ENCODE measurements at places on chromosomes 4 and X. TPM values are rescaled to one million over a fixed set of nuclear protein-coding genes. Genes with fewer than 3 reads are reported as not detected.

Gene ZAR1
- not detected for total RNA-seq

Gene CCSER1
- total RNA-seq = 3.0 TPM

Gene PFKFB1
- total RNA-seq = 0.49 TPM

Gene TMEM156
- not detected for total RNA-seq

Gene XAGE1A
- not detected for total RNA-seq

Gene MGAT4D
- total RNA-seq = 0.13 TPM

Gene ENAM
- total RNA-seq = 0.18 TPM

Gene SERPINA7
- total RNA-seq = not detected

DNA sequence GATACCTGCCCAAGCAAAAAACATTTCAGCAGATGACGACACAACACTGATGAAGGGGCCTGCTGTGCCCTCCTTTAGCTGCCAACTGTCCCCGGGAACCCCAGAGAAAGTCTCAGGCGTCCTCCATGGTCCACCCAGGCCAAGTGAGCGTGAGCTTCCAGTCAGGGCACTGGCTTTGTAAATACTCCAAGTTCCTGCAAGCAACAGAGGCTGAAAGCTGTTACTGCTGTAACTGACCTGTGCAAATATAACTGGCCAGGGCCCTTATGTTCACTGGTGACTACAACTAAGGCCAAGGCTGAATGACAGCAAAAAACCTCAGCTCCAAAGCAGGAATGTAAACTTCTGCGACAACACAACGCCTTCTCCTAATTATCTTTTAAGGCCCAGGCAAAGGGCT, 8.2 kb downstream of the WDR1 start:
- peaks cover 73% of the 10 kb centered on the region for H3K36me3 ChIP-seq
- H3K27me3 ChIP-seq = peaks cover 27% of the 10 kb centered on the region
- no peak overlapping the region for H3K27ac ChIP-seq
- H3K4me1 ChIP-seq = peaks cover 63% of the 10 kb centered on the region
- peak overlapping the region; percentile 31 for H3K4me3 ChIP-seq

DNA sequence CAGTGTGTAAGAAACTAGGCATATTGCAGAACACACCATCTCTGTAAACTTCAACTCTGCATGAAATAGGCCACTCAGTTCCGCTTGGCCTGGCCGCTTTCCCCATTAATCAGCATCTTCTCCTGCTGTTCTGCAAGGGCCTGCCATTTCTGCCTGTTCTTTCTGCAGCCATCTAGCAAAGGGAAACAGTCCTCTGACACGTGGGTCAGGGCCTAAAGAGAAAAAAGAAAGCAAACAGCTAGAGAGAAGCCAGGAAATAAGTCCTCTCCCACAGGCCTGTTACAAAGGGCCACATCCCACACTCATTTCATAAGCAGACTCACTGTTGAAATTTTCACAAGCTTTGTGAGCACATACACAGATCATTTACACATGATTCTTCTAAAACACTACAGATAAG, 130.1 kb downstream of the PDE5A start:
- H3K27me3 ChIP-seq = no peaks in the 10 kb centered on the region
- no peaks in the 10 kb centered on the region for H3K36me3 ChIP-seq
- peak overlapping the region; percentile 85 for H3K27ac ChIP-seq
- no peak overlapping the region for H3K4me3 ChIP-seq
- no peaks in the 10 kb centered on the region for H3K4me1 ChIP-seq
- no peak for DNase-seq

DNA sequence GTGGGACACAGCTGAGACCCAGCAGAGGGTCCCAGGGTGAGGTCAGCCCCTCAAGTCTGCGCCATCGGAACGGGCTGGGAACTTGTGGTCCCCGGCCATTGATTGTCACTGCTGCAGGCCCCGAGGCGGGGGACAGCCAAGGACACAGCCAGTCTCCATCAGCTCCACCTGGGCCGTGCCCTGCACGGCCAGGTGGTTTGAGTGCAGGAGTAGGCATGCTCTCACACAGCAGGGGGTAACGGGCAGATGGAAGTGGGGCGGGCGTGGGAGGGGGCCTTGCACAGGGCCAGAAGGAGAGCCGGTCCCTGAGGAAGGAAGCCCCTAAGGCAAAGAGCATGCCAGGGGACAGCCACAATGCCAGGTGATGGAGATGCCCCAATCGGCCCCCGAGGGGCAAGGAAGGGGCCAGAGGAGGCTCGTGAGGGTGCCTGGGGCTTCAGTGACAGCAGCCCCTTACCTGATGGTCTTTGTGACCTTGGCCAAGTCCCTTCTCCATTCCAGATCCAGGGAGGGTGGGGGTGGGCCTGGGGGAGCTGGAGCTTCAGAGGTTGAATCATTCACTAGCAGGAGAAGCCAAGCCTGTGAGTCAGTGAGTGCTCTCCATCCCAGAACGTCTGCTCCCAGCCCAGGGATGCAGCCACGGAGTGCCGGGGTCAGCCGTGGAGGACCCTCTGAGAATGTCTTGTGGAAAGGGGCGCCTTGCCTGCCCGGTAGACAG, 2.3 kb downstream of the ATP2B3 start:
- DNase-seq = no peak
- peaks cover 6% of the 10 kb centered on the region for H3K36me3 ChIP-seq
- H3K27me3 ChIP-seq = peaks cover 20% of the 10 kb centered on the region
- H3K4me1 ChIP-seq = peaks cover 8% of the 10 kb centered on the region
- no peak overlapping the region for H3K27ac ChIP-seq

- H3K4me3 ChIP-seq = no peak overlapping the region
- no peaks in the 10 kb centered on the region for H3K36me3 ChIP-seq
- no peaks in the 10 kb centered on the region for H3K4me1 ChIP-seq
- no peak for DNase-seq
- H3K27ac ChIP-seq = no peak overlapping the region
These were observed 1977.2 kb downstream of the PCDH7 start for GRCh38 chr4:32697281-32697814.

DNA sequence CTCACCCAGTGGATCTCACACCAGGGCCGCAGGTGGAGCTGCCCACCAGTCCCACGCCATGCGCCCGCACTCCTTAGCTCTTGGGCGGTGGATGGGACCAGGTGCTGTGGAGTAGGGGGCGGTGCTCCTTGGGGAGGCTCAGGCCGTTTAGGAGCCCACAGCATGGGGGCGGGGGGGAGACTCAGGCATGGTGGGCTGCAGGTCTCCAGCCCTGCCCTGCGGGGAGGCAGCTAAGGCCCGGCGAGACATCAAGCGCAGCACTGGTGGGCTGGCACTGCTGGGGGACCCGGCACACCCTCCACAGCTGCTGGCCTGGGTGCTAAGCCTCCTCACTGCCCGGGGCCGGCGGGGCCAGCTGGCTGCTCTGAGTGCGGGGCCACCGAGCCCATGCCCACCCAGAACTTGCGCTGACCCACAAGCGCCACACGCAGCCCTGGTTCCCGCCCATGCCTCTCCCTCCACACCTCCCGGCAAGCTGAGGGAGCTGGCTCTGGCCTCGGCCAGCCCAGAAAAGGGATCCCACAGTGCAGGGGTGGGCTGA, 312.9 kb upstream of the GIMD1 start:
- no peak overlapping the region for H3K27ac ChIP-seq
- H3K4me3 ChIP-seq = no peak overlapping the region
- no peaks in the 10 kb centered on the region for H3K36me3 ChIP-seq
- peaks cover 25% of the 10 kb centered on the region for H3K4me1 ChIP-seq
- H3K27me3 ChIP-seq = peaks cover 3% of the 10 kb centered on the region

DNA sequence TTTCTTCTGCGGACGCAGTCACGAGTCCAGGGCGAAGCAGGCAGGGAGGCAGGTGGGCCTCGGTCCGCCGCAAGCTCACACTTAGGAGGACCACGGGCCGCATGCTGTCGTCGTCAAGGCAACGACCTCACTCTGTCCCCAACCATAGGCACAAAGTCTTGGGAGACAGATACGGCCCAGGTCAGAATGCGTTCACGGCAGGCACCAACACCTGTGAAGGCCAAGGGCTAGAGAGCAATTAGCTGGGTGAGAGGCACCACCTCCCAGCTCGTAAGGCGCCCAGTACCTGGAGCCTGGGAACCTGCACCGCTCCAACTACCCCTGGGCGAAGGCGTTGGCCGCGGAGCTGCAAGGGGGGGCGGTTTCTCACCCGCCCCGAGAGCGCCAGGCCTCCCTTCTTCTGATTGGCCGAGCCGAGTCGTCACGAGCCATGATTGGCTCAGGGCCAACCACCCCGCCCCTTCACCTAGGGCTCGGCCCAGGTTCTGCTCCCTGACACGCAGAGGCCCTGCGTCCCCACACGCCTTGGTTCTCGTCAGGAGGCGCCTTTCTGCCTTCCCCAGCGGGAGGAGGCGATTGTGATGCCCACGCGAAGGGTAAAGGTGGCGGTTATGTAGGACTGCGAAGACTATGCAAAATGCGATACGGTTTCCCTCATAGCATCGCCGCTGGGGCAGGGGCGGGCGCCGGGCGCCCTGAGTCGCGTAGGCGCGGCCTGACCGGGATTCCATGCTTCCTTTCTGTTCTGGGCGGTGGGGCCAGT, at the start of gene CDKL2:
Gene CDKL2, minus strand, starts transcription at position 355 of the 763 bp plus-strand sequence. CDS start 4,540 bp downstream, outside the sequence.
- peaks cover 1% of the 10 kb centered on the region for H3K27me3 ChIP-seq
- peak within 1 kb of the TSS; percentile 95 for H3K4me3 ChIP-seq
- H3K27ac ChIP-seq = peak within 1 kb of the TSS; percentile 71
- DNase-seq = peak; percentile 79
- H3K4me1 ChIP-seq = peaks cover 4% of the 10 kb centered on the region

DNA sequence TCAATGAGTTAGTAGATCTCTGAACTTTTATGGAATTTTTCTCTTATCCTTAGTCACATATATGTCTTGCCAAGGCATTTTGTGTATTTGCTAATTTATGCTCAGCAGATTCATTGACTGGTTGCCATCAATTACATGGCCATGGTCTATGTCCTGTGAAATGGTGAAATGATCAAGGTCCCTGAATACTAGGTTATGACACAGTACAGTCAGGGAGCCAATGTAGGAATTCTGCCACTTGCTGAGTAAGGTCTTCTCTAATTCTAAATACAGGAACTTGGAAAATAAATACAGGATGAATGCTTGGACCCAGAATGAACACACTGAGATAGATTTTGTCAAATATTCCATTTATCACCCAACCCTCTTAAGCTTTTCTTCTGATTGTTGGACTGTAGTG, 35.2 kb downstream of the ALPK1 start:
- H3K27me3 ChIP-seq = no peaks in the 10 kb centered on the region
- no peak for DNase-seq
- H3K4me1 ChIP-seq = no peaks in the 10 kb centered on the region
- no peak overlapping the region for H3K27ac ChIP-seq

- H3K27me3 ChIP-seq = no peaks in the 10 kb centered on the region
- H3K4me3 ChIP-seq = no peak overlapping the region
- H3K4me1 ChIP-seq = no peaks in the 10 kb centered on the region
- no peaks in the 10 kb centered on the region for H3K36me3 ChIP-seq
- H3K27ac ChIP-seq = no peak overlapping the region
- no peak for DNase-seq
These were observed 11.8 kb downstream of the NUDT11 start for GRCh38 chrX:51484616-51485015.

GRCh38 chrX:35406386-35406785, 391.8 kb upstream of the MAGEB16 start:
- no peaks in the 10 kb centered on the region for H3K27me3 ChIP-seq
- no peak overlapping the region for H3K27ac ChIP-seq
- no peak overlapping the region for H3K4me3 ChIP-seq
- H3K4me1 ChIP-seq = no peaks in the 10 kb centered on the region
- H3K36me3 ChIP-seq = no peaks in the 10 kb centered on the region

GRCh38 chr4:182575225-182575624, 332.0 kb downstream of the TENM3 start:
- peaks cover 11% of the 10 kb centered on the region for H3K4me1 ChIP-seq
- no peak overlapping the region for H3K4me3 ChIP-seq
- no peak for DNase-seq
- H3K36me3 ChIP-seq = no peaks in the 10 kb centered on the region
- no peak overlapping the region for H3K27ac ChIP-seq
- no peaks in the 10 kb centered on the region for H3K27me3 ChIP-seq

GRCh38 chr4:15793506-15794363, 15.6 kb downstream of the CD38 start:
- H3K4me1 ChIP-seq = no peaks in the 10 kb centered on the region
- DNase-seq = no peak
- peaks cover 2% of the 10 kb centered on the region for H3K27me3 ChIP-seq
- H3K36me3 ChIP-seq = peaks cover 3% of the 10 kb centered on the region
- H3K27ac ChIP-seq = no peak overlapping the region
- H3K4me3 ChIP-seq = no peak overlapping the region

- no peak for DNase-seq
- H3K36me3 ChIP-seq = no peaks in the 10 kb centered on the region
- H3K27ac ChIP-seq = no peak overlapping the region
- peaks cover 8% of the 10 kb centered on the region for H3K4me1 ChIP-seq
- no peak overlapping the region for H3K4me3 ChIP-seq
These were observed 113.5 kb downstream of the TSPAN5 start for GRCh38 chr4:98544818-98545414.

- H3K27me3 ChIP-seq = no peaks in the 10 kb centered on the region
- no peaks in the 10 kb centered on the region for H3K36me3 ChIP-seq
- DNase-seq = no peak
These were observed 27.4 kb upstream of the ARX start for GRCh38 chrX:25043192-25043591.

DNA sequence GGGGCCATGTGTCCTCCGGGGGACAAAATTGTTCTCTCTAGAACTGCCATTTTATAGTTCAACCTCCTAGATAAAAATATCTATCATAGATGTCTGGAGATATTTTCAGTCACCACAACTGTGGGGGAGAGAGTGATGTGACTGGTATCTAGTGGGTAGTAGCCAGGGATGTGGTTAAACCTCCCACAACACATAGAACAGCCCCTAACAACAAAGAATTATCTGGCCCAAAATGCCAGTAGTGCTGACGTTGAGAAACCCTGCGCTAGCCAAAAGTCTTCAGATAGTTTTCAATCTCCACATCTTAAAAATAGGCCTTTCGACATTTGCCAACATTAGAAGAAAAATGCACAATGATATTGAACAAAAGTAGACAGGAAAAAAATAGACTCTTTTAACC, 19.0 kb upstream of the SUPT20HL2 start:
- H3K27me3 ChIP-seq = no peaks in the 10 kb centered on the region
- no peaks in the 10 kb centered on the region for H3K4me1 ChIP-seq
- no peaks in the 10 kb centered on the region for H3K36me3 ChIP-seq
- no peak for DNase-seq

DNA sequence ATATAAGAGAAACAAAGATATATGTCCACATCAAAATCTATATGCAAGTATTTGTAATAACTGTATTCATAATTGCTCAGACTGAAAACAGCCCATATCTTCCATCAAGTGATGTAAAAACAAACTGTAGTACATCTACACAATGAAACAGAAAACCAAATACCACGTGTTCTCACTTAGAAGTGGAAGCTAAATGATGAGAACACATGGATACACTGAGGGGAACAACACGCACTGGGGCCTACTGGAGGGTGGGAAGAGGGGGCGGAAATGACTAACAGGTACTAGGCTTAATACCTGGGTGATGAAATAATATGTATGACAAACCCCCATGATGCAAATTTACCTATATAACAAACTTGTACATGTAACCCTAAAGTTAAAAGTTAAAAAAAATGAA, 42.7 kb downstream of the UBA6 start:
- peaks cover 83% of the 10 kb centered on the region for H3K36me3 ChIP-seq
- peak overlapping the region; percentile 7 for H3K4me3 ChIP-seq
- H3K4me1 ChIP-seq = no peaks in the 10 kb centered on the region
- H3K27ac ChIP-seq = no peak overlapping the region
- DNase-seq = no peak
- H3K27me3 ChIP-seq = no peaks in the 10 kb centered on the region

Measured in endothelial cell (in vitro differentiated cells).